ENCODE measurements at places on chromosomes 16 and 17. TPM values are rescaled to one million over a fixed set of nuclear protein-coding genes. Genes with fewer than 3 reads are reported as not detected.

RSAD1 gene
- total RNA-seq, result 35.4 TPM

METTL9 gene
- 72.1 TPM for total RNA-seq

CDT1 gene
- 3.2 TPM for total RNA-seq

KDM6B gene
- total RNA-seq, result 52.5 TPM

USP7 gene
- total RNA-seq, result 108 TPM

PPY gene
- total RNA-seq, result not detected

SDR42E1 gene
- total RNA-seq, result 10.5 TPM

TEDC2 gene
- total RNA-seq, result 0.60 TPM

TK1 gene
- total RNA-seq, result 4.6 TPM

CCL1 gene
- total RNA-seq, result not detected

ARL5C gene
- not detected for total RNA-seq

DNA sequence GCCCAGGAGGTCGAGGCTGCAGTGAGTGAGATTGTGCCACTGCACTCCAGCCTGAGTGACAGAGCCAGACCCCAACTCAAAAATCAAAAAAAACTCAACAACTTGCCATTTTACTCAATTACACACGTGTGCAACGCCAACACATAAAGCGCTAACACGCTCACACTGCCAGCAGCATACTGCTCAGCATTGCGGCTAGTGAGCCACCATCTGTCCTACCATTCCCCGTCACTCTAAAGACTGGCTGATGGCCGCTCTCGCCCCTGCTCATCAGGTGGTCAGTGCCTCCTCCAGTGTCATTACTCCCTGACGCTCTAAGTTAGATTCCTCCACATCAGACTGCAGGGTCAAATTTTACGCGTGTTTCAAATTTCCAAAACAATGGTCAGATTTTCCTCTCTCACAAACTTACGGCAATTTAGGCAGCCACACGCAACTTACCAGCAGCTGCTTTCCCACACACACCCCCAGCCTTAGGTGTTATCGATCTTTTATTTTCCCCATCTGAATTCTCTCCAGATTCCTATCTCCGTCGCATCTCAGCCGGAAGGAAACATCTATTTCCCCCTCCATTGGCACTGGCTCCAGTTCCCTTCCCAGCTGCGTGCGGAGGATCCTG, 240.8 kb downstream of the C16orf95 start:
- DNase-seq, result no peak

- no peak for DNase-seq
These were observed 8.3 kb downstream of the ALOX15B start for GRCh38 chr17:8046929-8047768.

- DNase-seq, result no peak
These were observed 22.8 kb downstream of the GPR142 start for GRCh38 chr17:74389937-74390679.

GRCh38 chr17:2064980-2065785, 10.3 kb downstream of the HIC1 start:
- DNase-seq, result no peak

GRCh38 chr17:62805234-62805633, 2.9 kb downstream of the MARCHF10 start:
- DNase-seq, result no peak

GRCh38 chr17:9519583-9520272, 55.9 kb downstream of the STX8 start:
- DNase-seq, result no peak

DNA sequence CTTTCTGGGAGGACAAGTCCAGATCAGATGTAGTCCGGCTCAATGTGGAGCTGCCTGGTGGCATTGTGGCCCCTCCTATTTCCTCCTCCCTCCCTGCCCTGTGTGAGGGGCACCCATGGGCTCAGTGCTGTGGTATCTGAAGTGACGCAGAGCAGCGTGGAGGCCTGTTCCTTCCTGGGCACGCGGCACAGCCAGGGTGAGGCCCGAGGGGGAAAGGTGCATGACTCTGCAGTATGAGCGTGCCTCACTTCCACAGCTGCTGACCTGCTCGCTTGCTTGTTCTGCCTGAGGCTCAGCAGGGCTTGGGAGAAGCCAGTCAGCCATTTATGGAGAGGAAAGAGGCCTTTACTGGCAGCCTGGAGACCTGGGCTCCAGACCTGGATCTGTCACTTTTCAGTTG, 11.7 kb downstream of the TMEM238L start:
- DNase-seq, result no peak

GRCh38 chr16:16828913-16829398, 450.0 kb downstream of the NPIPA7 start:
- DNase-seq, result no peak

GRCh38 chr17:2042933-2043332, 1.1 kb downstream of the OVCA2 start:
- DNase-seq, result no peak

- DNase-seq, result peak; percentile 16
These were observed 29.1 kb downstream of the TMEM100 start for GRCh38 chr17:55693254-55694216.

- DNase-seq, result peak; percentile 44
These were observed 43.3 kb upstream of the CMIP start for GRCh38 chr16:81401035-81401950.

- DNase-seq, result no peak
These were observed 152.2 kb upstream of the TBX2 start for GRCh38 chr17:61247439-61247838.

DNA sequence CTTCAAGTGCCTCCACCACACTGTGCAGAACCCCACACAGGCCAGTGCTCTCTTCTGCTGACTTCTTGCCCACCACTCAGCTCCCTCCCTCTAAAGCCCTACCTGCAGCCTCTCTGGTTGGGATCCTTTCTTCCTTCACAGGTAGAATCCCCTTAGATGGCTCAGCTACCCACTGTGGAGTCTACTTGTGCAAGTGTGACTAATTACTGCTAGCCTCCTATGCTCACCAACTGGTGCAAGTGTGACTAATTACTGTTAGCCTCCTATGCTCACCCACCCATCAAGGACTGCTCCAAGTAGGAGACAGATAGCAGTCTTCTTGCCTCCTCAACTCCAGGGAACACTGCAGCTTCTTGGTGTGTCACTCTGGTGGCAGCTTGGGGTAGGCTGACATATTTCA, 43.6 kb downstream of the TEX14 start:
- no peak for DNase-seq

DNA sequence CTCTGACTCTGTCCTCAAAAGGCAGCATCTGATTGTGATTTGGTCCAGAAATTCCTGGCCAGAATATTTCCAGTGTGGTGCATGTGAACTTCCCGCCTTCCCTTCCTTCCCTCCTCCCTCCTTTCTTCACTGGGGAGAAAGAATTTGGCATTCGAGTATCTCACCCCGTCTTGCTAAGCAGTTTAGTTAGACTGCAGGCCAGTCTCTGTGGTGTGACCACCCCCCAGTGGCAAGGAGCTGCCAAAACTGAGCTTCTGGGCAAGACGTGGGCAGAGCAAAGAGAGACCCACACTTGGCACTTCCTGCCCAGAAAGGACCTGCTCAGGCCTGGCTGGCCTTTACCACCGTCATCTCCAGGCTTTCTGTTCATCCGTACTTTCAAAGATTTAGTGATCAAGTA, 36.4 kb downstream of the SNX20 start:
- DNase-seq, result peak; percentile 44

DNA sequence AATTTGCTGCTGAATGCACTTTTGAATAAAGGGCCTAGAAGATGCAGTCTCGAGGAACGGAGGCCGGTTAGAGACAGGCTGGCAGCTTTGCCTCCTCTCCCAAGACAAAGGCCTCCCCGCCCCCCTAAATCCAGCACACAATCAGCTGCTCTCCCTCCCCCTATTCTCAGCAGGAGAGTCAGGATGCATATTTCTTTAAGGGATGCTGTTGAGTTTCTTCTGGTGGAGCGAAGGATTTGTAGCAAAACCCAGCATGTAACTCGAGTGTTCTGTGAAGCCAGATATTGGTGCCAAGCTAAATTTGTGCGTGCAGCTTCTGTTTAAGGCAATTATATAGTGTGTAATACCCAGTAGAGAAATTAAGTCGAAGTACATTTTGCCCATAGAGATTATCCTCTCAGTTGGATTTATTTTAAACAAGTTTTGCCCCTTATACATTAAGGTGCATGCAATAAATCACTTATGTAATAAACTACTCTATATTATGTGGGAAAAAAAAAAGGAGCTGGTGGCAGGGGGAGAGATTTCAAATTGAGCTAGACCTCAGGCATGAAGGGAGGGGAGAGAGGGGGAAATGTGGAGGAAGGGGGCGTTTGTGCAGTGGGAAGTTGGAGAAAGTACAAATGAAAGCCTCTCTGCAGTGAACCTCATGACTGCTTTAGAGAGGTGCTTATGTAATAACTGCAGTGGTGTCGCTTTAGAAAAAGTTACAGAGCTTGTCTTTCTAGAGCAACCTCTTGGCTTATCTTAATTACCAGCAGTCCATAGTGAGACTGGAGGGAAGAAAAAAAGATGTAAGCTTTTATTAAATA, 599.2 kb downstream of the MAF start:
- DNase-seq, result no peak

GRCh38 chr17:26765860-26766709, 527.8 kb upstream of the WSB1 start:
- no peak for DNase-seq

DNA sequence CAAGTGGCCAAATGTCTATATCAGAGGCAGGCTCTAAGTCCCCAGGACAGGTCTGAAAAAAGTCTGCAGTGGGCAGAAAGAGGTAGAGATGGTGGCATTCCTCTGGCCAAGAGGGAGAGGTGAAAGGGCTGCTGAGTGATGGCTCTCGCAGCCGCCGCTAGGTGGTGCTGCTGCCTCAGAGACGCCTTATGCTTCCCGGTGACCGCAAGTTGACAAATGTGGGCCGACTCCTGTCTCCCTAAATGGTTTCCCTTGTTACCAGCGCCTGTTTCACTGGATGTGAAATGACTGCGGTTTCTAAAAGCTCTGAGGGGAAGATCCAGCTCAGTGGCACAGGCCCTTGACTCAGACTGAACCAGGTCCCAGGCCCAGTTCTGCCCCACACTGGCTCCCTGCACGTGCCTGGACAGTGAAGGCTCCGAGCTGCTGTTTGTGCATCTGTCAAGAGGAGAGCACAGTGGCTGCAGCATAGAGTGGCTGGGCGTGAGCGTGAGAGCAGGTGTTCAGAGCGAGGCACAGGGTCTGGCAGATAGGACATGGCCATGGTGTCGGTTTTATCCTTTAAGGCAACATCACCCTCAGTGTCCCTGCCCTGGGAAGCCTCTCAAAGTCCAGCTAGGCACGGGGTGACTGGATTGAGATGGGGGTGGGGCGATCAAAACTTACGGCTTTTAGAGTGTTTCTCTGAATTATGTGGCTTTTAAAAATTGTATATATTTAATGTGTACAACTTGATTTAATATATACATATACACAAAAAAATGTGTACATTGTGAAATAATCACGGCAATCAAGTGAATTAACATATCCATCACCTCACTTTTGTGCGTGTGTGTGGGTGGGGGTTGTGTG, 19.9 kb downstream of the CLEC16A start:
- peak; percentile 81 for DNase-seq

DNA sequence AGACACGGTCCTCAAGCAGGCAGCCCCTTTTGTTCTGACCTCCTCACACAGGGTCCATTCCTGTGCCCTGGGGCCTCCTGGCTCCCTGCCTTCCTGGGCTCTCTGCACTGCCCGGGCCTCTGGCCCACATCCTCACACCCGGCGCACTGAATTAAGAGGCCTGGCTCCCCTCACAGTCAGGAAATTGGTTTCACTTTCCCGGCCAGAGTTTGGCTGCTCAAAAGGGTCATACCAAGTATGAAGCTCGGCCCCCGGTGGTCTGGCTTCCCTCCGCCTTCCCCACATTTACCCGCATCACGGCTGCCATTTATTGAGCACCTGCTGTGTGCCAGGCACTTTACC, 220.0 kb downstream of the NTN1 start:
- peak; percentile 38 for DNase-seq

GRCh38 chr17:2952174-2952845, 111.1 kb downstream of the OR1D5 start:
- DNase-seq, result no peak

DNA sequence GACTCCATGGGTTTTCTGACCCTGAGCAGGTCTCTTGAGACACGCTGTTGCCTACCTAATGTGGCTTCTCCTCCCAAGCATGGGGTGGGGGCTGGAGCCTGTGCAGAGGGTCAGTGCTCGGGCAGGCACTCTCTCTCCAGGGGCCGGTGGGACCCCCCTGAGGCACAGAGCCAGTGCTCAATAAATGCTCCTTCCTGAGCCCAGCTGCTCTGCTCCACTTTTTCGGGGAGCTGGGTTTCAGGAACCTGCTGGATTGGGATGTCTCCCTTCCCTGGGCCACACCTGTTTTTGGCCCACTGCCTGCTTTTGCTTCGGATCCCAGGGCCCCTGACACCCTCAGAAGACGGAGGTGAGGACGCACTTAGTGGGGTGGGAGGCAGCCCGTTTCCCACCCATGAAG, 1.3 kb upstream of the TRIM65 start:
- no peak for DNase-seq

DNA sequence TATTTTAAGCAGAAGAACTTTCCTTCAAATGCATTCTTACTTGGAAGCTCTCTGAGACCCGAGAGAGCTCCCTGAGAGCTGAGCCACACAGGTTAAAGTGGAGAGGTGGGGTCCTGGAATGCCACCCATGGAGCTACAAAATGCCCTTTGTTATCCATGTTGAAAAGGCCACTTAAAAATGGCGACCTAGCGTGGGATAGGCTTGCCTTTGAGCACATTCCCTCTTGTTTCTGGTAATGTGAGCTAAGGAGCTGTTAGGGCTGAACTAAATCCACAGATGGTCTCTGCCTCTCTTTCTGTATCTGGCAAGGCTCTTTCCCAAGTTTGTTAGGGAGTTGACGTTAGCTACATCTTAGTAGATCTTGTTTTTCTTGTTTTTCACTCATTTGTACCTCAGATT, 171.6 kb downstream of the SNX29 start:
- no peak for DNase-seq

All from mucosa of gallbladder (tissue), 1 donor.